ENCODE measurements at places on chromosomes 7 and 10.

- no peaks in the 10 kb centered on the region for H3K36me3 ChIP-seq
- H3K27me3 ChIP-seq = no peaks in the 10 kb centered on the region
- no peak overlapping the region for H3K4me3 ChIP-seq
- no peaks in the 10 kb centered on the region for H3K4me1 ChIP-seq
- no peak overlapping the region for H3K27ac ChIP-seq
- DNase-seq = no peak
Measured at GRCh38 chr7:55101359-55101758, 82.5 kb downstream of the EGFR start.

GRCh38 chr10:17779784-17780183, 27.8 kb downstream of the TMEM236 start:
- no peaks in the 10 kb centered on the region for H3K27me3 ChIP-seq
- no peaks in the 10 kb centered on the region for H3K36me3 ChIP-seq
- H3K27ac ChIP-seq = no peak overlapping the region

DNA sequence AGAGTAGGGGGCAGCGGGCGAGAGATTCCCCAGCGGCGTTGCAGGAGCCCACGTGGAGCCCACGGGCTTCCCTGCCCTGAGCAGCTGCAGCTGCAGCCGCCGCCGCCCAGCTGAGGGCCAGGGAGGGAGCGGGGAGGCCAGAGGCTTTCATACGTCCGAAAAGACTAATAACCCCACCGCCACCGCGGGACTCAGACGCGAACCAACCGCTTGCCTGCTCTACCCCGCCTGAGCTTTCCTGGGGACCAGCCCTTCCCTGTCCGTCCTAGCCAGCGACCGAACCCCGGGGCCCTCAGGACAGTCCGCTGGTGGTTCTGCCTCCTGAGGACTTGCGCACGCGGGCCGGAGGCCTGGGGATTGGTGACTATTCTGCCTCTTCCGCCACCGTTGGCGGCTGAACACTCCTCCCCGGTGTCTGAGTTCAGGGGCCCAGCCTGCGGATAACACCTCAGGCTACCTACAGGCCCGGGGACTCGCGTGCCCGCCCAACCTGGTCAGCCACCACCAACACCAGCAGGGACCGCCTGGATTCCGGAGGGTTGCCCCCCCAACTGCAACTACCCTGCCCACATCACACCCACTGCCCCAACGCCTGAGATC, 18.4 kb downstream of the IFT22 start:
- no peaks in the 10 kb centered on the region for H3K27me3 ChIP-seq
- no peak for DNase-seq
- peak overlapping the region; percentile 51 for H3K4me3 ChIP-seq
- no peak overlapping the region for H3K27ac ChIP-seq
- peaks cover 2% of the 10 kb centered on the region for H3K36me3 ChIP-seq
- H3K4me1 ChIP-seq = no peaks in the 10 kb centered on the region

DNA sequence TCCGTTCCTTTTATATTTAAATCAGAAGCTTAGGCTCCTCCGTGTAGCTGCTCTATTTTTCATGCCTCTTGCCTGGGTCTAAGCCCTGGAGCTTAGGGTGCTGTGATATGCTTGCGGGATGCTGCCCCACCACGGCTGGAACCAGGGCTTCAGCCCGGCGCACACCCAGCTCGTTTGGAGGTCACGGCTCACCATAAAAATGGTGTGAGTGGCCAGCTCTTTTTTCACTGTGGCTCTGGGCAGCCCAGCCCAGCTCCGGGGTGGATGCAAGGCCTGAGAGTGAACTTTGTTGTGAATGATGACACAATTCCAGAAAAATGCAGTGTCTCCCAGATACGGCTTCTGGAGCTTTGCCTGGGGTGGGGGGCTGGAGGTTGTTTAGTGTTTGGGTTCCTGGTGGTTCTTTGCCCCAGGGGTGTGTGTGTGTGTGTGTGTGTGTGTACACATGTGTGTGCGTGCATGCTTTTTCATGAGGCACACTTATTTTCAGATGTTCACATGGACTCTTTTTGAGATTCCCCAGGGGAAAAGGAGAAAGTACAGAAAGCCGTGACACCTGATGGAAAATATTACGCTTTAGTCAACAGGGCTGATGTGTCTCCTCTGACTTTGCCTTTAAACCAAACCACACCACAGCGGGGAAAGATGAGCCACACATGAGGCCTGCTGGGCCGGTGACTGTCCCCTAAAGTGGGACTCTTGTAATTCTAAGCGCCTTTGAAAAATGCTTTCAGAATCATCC, 46.2 kb downstream of the GRK5 start:
- H3K27ac ChIP-seq = no peak overlapping the region
- no peak for DNase-seq
- H3K4me1 ChIP-seq = peaks cover 1% of the 10 kb centered on the region
- no peak overlapping the region for H3K4me3 ChIP-seq
- no peaks in the 10 kb centered on the region for H3K36me3 ChIP-seq

- no peak for DNase-seq
- H3K4me3 ChIP-seq = no peak overlapping the region
- peaks cover 5% of the 10 kb centered on the region for H3K36me3 ChIP-seq
Measured at GRCh38 chr10:102657984-102658724, 13.9 kb downstream of the TRIM8 start.

- no peak for DNase-seq
- no peak overlapping the region for H3K4me3 ChIP-seq
- H3K36me3 ChIP-seq = no peaks in the 10 kb centered on the region
- H3K27me3 ChIP-seq = no peaks in the 10 kb centered on the region
- H3K27ac ChIP-seq = no peak overlapping the region
- H3K4me1 ChIP-seq = no peaks in the 10 kb centered on the region
Measured at GRCh38 chr7:121390617-121391016, 5.5 kb downstream of the FAM3C start.

- no peaks in the 10 kb centered on the region for H3K27me3 ChIP-seq
- no peak overlapping the region for H3K27ac ChIP-seq
- no peak for DNase-seq
- H3K36me3 ChIP-seq = no peaks in the 10 kb centered on the region
- H3K4me3 ChIP-seq = no peak overlapping the region
- no peaks in the 10 kb centered on the region for H3K4me1 ChIP-seq
Measured at GRCh38 chr7:55642266-55642665, 70.0 kb upstream of the VOPP1 start.

- no peak overlapping the region for H3K27ac ChIP-seq
- H3K36me3 ChIP-seq = no peaks in the 10 kb centered on the region
- no peak overlapping the region for H3K4me3 ChIP-seq
- H3K4me1 ChIP-seq = no peaks in the 10 kb centered on the region
Measured at GRCh38 chr7:30232391-30232790, 52.0 kb upstream of the ZNRF2 start.

- H3K36me3 ChIP-seq = no peaks in the 10 kb centered on the region
- H3K4me3 ChIP-seq = no peak overlapping the region
- no peak overlapping the region for H3K27ac ChIP-seq
- DNase-seq = no peak
- H3K27me3 ChIP-seq = no peaks in the 10 kb centered on the region
- H3K4me1 ChIP-seq = no peaks in the 10 kb centered on the region
Measured at GRCh38 chr7:30146127-30146612, 11.4 kb downstream of the MTURN start.

DNA sequence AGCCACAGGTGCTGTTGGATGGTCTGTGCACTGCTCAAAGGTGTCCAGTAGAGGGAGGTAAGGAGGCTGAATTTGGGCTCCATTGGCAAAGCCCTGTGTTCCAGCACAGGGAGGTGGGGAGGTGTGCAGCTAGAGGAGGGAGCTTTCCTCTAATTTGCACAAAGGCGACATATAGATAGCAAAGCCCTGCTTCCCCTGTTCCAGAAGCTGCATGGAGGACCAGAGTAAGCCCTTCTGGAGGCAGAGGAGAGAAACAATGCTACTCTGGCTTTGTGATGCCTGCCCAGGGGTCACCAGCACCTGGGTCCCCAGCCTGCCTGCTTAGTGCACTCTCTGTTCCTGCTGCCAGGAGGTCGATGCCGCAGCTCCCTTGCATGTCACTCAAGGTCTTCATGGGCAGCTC, 3.4 kb upstream of the ARHGAP22 start:
- DNase-seq = peak; percentile 68
- peaks cover 4% of the 10 kb centered on the region for H3K4me1 ChIP-seq
- no peaks in the 10 kb centered on the region for H3K36me3 ChIP-seq
- no peak overlapping the region for H3K4me3 ChIP-seq
- no peak overlapping the region for H3K27ac ChIP-seq

DNA sequence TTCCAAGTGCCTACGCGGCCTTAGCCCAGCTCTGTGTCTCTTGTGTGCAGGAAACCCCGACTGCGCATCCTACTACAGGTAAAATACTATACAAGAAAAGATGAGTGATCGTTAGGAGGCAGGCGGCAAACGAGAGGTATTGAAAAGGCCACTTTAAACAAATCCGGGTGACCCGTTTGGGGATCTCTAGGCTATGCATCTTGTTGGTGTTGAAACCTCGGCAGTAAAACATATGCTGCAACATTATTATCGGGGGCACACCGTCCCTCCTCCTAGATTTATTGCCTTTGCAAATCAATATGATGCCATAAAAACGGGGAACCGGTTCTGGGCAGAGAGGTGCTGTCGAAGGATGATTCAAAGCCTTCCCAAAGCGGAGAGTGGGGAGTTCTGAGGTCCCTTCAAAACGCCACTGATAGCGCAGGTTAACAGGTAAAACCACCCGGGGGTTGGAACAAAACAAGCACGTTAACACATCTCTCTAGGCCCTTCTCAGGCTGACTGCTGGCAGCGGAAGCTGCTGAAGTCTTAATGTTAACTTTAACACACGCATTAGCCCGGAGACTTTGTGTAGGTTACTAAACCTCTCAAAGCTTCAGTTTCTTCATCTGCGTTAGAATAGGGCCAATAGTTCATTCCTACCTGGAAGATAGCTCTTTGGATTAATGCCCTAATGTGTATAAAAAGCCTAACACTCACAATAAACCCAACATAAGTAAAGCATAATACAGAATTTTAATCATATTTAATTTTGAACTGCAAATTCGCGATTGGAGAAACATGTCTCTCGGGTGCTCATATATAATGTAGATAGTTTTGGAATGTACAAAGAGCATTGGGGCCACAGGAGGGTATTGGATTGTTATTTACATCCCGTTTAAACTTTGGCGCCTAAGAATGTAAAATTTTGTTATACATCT, 2.6 kb upstream of the TBX20 start:
- H3K4me1 ChIP-seq = peaks cover 2% of the 10 kb centered on the region
- H3K36me3 ChIP-seq = no peaks in the 10 kb centered on the region
- H3K27me3 ChIP-seq = peaks cover 90% of the 10 kb centered on the region
- no peak for DNase-seq

GRCh38 chr10:92590623-92591549, 2.0 kb upstream of the KIF11 start:
- H3K36me3 ChIP-seq = no peaks in the 10 kb centered on the region

DNA sequence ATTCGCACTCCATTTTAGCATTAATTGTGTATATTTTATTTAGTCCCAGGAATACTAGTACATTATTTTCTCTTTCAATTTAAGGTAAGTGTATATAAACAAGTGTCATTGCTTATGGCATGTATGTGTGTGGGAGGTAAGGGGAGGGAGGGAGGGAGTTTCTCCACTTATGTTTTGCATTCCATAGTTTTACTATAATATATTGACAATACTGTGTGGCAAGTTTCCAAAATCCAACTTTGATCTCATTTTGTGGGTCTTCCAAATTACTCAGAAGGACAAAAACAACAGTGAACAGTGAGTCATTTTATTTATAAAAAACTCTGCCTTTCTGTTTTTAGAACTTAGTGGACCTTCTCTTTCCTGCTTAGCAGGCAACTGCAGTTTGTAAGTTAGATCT, 102.3 kb upstream of the SEMA3E start:
- H3K4me1 ChIP-seq = no peaks in the 10 kb centered on the region
- DNase-seq = no peak
- H3K27ac ChIP-seq = no peak overlapping the region
- H3K27me3 ChIP-seq = no peaks in the 10 kb centered on the region
- no peak overlapping the region for H3K4me3 ChIP-seq

DNA sequence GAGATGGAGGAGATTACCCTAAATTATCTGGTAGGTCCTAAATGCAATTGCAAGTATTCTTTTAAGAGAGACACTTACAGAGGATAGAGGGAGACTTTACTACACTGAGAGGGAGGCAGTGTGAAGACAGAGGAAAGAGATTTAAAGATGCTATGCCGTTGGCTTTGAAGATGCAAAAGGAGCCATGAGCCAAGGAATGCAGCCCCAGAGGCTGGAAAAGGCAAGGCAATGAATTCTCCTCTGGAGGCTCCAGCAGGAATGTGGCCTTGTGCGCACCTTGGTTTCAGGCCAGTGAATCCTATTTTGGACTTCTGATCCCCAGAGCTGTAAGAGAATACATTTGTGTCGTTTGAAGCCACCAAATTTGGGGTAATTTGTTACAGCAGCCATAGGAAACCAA, 118.6 kb downstream of the PLXNA4 start:
- no peak overlapping the region for H3K27ac ChIP-seq
- H3K27me3 ChIP-seq = no peaks in the 10 kb centered on the region
- no peak overlapping the region for H3K4me3 ChIP-seq
- H3K4me1 ChIP-seq = no peaks in the 10 kb centered on the region
- H3K36me3 ChIP-seq = no peaks in the 10 kb centered on the region

DNA sequence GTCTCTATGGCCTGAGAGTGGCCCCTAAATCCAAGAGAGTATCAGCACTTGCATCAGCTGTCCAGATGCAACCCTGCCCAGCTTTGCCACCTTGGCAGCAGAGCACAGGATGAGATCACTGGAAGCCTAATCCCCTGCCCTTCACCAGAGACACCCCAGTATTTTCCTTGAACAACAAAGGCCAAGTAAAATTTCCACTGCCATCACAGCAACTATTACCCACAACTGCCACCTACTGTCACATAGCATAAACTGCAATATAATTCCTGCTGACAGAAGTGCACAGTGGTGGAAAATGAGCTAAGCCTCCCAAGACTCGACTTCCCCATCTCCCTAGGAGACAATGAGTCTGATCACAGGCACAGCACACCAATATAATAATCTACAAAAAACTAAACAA, 462.8 kb upstream of the ZWINT start:
- no peaks in the 10 kb centered on the region for H3K4me1 ChIP-seq
- H3K27me3 ChIP-seq = no peaks in the 10 kb centered on the region
- H3K27ac ChIP-seq = no peak overlapping the region
- DNase-seq = peak; percentile 29
- H3K4me3 ChIP-seq = no peak overlapping the region

GRCh38 chr7:101172854-101173751, 7.0 kb downstream of the NAT16 start:
- peaks cover 23% of the 10 kb centered on the region for H3K4me1 ChIP-seq
- H3K36me3 ChIP-seq = no peaks in the 10 kb centered on the region
- H3K27me3 ChIP-seq = peaks cover 61% of the 10 kb centered on the region
- no peak for DNase-seq
- H3K27ac ChIP-seq = no peak overlapping the region
- H3K4me3 ChIP-seq = peak overlapping the region; percentile 34

GRCh38 chr7:89336121-89336520, 540.6 kb upstream of the TEX47 start:
- DNase-seq = no peak
- no peak overlapping the region for H3K27ac ChIP-seq
- H3K36me3 ChIP-seq = no peaks in the 10 kb centered on the region
- no peaks in the 10 kb centered on the region for H3K27me3 ChIP-seq
- no peaks in the 10 kb centered on the region for H3K4me1 ChIP-seq

Measured in iPS DF 6.9 (cell line).